ENCODE measurements at places on chromosomes 13 and 19.
A peak's percentile ranks its signal among the peaks of the same experiment; 100 is the strongest.

DNA sequence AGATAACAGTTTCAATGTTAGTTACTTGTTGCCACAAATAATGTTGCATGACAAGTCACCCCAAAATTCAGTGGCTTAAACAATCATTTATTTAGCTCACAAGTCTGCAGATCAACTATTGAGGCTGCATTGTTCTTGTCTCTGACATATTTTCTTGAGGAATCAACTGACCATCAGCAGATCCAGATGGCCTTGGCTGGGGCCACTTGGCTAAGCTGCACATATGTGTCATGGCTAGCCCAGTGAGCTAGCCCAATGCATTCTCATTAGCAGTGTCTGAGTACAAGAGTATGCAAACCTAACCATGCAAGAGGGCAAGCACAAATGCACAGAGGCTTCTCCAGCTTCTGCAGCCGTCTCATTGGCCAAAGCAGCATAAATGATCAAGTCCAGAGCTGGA, 180.4 kb downstream of the DNAJC15 start:
- no peak for DNase-seq

DNA sequence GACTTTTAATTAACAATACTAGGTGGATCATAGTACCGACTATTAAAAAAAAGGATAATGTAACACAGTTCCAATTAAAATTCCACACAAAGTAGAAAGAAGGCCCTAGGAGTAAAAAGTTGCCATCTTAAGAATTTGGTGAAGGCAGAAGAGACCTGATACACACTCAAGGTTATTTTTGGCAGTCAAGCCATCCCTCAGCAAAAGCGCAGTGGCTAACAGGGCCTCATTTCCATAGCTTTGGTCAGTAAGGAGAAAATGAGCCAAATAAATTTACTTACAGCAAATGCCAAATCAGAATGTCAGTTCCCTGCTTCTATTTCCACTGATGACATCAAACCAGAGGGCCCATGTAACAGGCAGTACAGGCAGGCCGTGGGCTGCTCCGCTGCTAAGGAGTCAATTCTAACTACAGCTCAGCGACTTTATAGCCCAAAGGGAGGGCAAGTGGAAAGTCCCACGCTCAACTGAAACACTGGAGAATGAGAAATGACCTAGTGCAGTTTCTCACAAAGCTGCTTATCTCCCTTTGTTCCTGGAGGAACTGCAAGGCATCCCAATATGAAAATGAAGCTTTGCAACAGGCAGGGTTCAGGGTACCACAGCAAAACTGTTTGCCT, 6.3 kb downstream of the ARGLU1 start:
- DNase-seq, result no peak

DNA sequence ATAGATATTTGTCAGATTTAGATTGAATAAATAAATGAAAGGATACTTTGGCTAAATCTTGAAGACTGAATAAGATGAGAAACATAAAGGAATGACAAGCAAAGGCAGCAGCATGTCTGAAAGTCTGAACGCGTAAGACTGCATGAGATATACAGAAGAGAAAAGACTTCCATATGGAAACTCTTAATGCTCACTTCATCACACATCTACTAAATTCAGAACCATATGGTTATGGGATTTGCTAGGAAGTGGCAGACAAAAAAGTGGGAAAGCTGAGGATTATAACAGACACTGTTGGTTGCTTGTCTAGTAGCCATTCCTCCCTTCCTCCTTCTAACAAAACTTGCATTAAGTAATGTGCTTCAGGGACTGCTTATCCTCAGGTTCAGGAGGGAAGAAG, 446.7 kb downstream of the KCTD12 start:
- no peak for DNase-seq

- no peak for DNase-seq
Observed at GRCh38 chr19:45640849-45641273, 1.7 kb upstream of the EML2 start.

DNA sequence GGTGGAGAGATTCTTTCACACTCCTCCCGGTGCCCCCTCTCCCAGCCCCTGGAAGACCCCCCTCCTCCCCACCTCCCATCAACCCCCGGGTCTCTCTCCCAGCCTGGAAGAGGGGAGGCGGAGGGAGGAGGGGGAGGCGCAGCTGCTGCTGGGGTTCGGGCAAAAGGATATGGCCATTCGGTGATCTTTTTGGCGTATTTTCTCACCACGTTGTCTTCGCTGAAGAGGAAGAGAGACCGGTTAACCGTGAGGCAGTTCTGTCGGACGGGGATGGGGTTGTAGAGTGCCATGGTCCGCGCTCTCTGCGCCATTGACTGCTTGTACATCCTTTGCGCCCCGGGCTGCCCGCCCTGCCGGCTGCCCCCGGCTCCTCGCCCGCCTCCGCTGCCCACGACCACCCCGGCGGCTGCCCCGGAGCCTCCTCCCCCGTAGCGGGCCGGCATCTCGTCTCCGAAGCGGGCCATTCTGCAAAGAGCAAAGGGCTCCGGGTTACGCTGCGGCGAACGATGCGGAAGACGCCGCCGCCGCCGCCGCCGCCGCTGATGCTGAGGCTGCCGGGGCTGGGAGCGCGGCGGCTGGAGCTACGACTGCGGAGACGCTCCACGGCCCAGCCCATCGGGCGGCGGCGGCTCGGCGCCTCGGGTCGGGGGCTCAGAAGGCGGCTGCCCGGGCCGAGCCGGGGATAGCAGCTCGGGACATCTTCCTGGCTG, 363 bp downstream of the CACNA1A start:
- peak; percentile 27 for DNase-seq

DNA sequence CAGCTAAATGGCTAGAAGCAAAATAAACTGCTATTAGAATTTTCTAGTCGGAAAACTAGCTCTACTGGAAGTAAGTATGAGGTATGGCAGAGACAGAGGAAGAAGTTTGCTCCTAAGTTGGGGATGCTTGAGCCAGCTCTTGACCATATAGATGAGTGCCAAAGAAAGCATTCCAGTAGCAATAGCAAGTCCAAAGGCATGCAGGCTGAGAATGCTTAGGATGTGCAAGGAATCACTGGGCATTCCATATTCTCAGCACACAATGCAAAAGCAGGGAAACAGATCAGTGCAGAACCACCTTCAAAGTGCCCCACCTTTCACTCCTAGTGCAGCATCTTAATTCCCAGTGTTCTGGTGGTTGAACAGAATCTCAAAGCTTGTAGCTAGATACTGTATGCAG, 32.9 kb downstream of the SERTM1 start:
- DNase-seq, result no peak

DNA sequence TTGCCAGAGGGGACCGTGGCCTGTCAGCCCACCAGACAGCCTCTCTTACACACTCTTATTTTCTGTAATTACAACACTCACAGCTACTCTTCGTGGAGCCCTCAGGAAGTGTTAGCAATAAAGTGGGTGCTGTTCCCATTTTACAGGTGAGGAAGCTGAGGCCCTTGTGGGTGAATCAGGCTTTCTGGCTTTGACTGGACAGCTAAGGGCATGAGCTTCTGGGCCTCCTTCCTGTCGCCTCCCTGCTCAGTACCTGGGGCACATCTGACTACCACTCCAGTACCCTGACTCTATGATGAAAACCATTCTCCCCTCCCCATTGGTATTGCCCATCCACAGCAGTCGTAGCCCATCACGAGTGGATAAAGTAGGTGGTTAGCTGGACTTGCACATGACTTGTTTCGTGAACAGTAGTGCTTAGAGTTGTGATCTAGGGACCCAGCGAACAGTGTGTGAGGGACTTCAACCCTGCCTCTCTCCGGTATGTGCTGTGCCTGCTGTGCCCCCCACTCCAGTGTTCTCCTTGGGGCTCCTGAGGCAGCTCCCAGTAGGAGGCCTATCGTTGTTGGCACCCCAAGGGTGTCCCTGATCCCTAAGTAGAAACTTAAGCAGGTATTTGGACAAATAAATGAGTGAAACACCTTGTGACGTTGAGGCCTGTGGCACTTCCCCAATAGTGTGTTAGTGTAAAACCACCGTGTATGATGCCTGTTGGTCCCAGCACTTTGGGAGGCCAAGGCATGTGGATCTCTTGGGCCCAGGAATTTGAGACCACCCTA, 38.6 kb downstream of the GATAD2A start:
- no peak for DNase-seq

DNA sequence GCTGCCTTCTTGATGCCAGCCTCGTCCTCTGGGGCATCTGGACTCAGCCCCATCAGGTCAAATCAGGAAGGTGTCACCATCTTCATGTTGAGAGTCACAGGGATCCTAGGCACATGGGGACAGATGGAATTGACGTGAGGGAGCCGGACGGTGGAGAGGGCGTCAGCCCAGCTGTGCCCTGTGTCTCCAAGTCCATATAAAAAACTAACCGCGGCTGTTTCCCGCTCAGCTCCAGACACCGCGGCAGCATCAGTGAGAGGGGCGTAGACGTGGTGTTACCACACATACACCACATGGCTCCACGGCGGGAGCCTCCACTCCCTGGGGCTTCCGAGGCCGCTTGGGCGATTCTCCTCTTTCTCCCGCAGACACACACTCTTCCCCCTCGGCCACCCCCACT, 5.6 kb upstream of the PRR36 start:
- DNase-seq, result peak; percentile 43

GRCh38 chr19:28980236-28980868, 232.6 kb downstream of the UQCRFS1 start:
- no peak for DNase-seq

All from left hindlimb (tissue), 1 donor.